ENCODE measurements at places on chromosomes 6 and 20. TPM values are rescaled to one million over a fixed set of nuclear protein-coding genes. Genes with fewer than 3 reads are reported as not detected.

TRAPPC3L gene
- total RNA-seq = 0.06 TPM

- DNase-seq = no peak
Observed at GRCh38 chr20:41203660-41204059, 66.3 kb downstream of the PLCG1 start.

- peak; percentile 51 for DNase-seq
Observed at GRCh38 chr6:43070028-43070632, 6.0 kb upstream of the PTK7 start.

CTCFL gene
- not detected for total RNA-seq

GRCh38 chr20:59340201-59340885, 39.9 kb downstream of the EDN3 start:
- DNase-seq = no peak

DNA sequence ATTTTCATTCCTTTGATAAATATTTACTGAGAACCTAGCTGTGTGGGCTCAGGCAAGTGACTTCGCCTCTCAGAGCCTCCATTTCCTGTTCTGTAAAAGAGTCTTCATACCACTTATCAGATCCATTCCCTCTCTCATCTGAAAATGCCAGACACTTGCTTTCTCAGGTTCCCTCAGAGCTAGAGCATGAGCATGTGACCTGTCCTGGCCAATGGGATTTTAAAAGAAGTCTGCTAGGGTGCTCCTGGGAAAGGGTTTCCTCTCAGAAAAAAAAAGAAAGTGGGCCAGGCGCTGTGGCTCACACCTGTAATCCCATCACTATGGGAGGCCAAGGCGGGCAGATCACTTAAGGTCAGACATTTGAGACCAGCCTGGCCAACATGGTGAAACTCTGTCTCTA, 5.3 kb downstream of the KCNB1 start:
- DNase-seq = no peak

GRCh38 chr6:125750692-125751333, 1.4 kb downstream of the HEY2 start:
- no peak for DNase-seq

LRRC73 gene
- total RNA-seq = not detected

RIPPLY2 gene
- not detected for total RNA-seq

- DNase-seq = no peak
Observed at GRCh38 chr20:23212464-23212995, 126.4 kb upstream of the CD93 start.

C6orf141 gene
- not detected for total RNA-seq

- no peak for DNase-seq
Observed at GRCh38 chr20:52682237-52682636, 289.9 kb upstream of the TSHZ2 start.

DNA sequence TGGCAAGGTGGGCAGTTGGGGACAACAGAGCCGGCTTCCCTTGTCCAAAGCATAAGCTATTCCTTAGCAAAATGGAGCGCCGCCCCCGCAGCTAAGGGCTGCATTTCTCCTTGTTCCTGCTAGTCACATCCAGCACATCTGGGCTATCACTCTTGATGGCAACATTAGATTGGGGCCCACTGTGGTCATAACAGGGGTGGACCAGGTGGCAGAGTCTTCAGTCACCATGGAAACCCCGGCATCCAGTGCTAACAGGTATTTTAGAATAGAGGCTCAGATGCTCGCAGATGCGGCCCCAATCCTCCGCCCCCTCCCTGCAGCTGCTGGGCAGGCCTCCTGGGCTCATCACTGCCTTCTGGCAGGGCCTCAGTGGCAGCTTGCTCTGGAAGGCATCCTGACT, 168.2 kb upstream of the PROKR2 start:
- no peak for DNase-seq
